ENCODE measurements at places on chromosomes 2 and 18.

DNA sequence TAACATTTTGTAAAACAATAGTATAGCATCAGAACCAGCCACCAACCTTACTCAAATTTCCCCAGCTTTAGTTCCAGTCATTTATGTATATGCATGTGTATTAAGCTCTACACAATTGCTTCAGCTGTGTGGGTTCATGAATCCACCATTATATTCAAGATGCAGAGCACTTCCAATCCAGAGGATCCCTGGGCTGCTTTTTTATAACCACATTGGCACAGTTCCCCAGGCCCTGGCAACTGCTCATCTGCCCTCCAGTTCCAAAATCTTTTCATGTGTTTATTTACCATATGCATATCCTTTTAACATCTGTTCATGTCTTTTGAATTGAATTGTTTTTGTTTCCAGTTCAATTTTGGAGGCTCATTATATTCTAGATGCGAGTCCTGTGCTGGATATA lies 482.9 kb upstream of the HS6ST1 start:
- DNase-seq, result no peak

- DNase-seq, result no peak
These were observed 66.1 kb downstream of the COLEC12 start for GRCh38 chr18:434410-434809.

DNA sequence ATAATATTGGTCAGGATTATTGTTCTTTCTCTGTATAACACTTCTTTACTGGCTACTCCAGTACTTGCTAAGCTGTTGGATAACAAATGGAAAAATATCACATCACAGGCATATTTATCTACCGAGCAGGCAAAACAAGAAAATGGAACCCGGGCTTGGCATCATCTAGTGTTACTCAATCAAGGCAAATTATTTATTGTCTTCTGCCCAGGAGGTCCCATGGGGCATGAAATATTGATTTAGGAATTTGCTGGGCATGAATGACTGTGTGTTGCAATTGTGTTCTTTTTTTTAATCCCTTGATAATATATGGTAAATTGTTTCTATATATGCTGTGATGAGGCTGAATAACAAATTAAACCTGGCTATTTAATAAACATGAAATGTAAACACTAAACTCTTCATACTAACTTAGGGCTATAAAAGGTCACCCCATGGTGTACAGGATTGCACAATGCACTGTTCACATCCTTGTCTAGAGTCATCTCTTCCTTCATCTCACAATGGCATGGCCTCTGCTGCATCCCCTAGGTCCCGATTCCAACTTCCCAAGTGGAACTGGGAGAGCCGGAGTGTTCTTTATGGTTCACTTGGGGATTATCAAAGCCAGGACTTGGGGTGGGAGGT lies 2.2 kb upstream of the PARD3B start:
- DNase-seq, result no peak

DNA sequence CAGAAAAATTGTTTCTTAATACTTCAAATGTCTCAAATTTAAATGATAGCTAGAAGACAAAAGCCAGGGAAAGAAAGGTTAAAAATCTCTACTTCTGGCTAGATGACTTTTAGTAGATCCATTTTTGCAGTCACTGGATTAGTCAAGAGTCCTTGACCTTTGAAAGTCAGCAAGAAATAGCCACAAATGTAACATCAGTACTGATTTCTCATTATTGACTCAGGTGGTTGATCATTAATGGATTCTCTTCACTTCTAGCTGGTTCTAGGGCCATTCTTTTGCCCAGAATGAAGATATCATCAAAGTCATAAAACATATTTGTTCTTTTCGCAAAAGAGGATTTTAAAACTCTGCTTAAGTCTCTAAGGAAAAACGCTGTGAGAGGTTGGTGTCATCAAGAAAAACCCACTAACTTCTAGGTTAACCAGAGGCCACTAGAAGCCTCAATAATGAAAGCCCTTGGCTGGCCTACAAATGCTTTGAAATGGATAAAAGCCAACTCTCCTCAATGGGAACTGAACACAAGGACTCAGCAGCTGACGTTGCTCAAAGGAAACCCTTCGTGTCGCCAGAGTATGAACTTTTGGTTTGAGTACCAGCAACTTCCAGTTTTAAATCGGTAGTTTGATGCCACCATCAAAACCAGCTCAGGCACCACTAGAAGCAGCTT lies 66.3 kb downstream of the IRS1 start:
- DNase-seq, result no peak

DNA sequence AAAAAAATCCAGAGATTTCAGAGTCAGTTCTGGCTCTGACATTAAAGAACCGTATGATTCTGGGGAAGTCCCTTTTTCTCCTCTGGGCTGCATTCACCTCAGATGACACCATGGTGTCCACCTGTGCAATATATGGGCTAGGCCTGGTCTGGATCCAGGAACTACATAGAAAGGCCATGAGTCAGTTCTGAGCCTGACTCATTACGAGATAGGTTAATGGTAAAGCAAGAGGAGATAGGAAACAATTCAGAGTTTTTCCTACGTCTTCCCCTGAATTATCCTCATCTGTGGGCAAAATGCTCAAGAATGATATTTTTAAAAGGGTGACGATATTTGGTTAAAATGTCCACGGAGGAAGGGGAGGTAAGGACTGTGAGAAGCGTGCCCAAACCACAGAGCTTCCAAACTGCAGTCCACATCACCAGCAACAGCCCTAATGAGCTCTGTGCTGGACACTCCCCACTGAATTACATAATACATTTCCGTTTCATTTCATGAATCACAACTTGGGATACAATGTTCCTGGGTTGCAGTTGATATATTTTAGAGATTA lies 180.1 kb upstream of the OSR1 start:
- no peak for DNase-seq

DNA sequence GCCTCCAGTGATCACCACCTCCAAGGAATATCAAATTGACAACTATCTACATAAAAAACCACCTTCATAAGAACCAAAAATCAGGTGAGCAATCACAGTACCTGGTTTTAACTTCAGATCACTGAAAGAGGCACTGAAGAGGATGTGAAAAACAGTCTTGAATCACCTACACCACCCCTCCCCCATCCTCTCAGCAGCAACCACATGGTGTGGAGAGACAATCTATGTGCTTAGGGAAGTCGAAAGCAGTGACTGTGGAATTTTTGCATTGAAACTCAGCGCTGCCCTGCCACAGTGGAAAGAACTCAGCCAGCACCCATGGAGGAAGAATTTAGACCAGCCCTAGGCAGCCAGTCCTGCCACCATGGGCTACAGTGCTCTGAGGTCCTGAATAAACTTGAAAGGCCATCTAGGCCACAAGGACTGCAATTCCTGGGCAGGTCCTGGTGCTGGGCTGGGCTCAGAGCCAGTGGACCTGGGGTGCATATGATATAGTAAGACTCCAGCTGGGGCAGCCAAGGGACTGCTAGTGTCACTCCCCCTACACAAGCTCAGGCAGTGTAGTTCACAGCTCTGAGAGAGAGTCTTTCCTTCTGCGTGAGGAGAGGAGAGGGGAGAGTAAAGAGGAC lies 75.6 kb downstream of the ATL2 start:
- DNase-seq, result peak; percentile 32

- DNase-seq, result no peak
These were observed 768.1 kb downstream of the TMEM182 start for GRCh38 chr2:103529798-103530502.

GRCh38 chr18:39770399-39770798 lies 2184.6 kb upstream of the PIK3C3 start:
- no peak for DNase-seq

DNA sequence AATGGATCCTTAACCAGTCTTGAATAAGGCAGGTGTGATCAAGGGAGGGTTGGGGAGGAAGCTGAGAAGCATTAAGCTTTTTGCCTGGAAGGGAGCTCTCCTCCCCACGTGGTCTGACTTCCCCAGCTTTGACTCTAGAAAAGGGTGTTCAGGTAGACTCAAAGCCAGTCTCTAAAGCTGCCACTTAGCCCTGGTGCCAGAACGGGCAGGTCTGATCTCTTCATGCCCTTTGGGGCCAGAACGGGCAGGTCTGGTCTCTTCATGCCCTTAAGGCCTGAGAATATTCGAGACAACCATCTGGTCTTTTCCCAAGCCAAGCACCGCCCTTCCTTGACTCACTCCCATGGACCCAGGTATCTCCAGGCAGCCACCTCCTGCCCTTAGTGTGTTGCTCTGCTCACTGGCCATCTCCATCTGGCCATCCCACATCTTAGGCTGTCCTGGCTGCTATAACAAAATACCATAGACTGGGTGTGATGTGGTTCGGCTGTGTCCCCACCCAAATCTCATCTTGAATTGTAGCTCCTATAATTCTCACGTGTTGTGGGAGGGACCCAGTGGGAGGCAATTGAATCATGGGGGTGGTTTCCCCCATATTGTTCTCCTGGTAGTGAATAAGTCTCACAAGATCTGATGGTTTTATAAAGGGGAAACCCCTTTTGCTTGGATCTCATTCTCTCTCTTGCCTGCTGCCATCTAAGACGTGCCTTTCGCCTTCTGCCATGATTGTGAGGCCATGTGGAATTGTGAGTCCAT lies 59.4 kb downstream of the SNORC start:
- no peak for DNase-seq

DNA sequence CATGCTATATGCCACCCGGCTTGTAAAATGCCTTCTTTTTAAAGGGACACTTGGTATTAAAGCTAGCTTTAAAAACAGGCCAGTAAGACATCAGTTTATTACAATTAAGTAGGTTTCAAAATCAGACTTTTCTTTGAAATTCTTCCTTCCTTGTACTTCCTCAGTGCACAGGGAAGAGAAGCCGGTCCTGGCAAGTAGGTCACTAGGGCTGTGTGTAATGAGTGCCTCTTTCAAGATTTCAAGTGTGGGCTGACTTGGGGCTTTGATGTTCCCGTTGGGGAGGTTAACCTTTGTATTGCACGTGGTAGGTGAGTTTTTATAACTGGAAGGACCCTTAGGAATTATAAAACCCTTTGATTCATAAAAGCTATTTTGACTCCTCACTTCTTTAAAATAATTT lies 566.4 kb upstream of the ID2 start:
- DNase-seq, result no peak

- DNase-seq, result peak; percentile 9
These were observed 8.6 kb upstream of the ANO7 start for GRCh38 chr2:241179899-241180298.

DNA sequence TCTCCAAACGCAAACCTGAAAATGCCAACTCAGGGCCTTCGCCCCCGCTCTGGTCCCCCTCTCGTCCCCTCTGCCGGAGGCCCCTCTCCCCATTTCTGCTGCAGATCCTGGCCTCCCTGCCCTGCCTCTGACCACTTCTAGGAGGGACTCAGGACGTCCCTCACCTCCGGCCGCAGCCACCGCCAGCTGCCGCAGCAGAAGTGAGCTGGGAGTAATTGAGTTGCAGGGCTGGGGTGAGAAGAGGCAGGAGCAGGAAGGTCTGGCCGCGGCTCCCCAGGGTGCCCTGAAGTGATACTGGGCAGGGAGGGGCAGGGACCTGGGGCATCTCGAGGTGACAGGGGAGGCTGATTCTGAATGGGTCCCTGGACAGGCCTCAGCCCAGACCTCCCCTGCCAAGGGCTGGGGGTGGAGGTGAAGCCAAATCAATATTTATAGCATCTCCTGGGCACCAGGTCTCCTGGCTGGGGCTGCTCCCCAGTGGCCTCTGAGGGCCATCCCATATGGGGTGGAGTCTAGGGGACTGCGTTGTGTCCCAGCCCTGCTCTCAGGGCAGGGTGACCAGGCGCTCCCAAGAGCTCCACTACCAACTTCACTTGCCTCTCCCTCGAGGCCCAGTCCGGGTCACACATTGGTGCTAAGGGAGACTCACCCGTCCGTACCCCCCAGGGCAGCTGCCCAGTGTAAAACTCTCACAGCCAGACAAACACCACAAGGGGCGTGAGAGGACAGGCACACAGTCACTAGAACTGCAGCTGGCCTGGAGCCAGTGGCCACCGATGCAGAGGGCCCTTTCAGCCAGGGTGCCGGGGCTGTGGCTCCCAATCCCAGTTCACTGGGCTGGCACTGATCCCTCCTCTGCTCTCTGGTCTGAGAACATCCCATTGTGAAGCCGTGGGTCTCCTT lies 33.0 kb downstream of the KCNIP3 start:
- no peak for DNase-seq

DNA sequence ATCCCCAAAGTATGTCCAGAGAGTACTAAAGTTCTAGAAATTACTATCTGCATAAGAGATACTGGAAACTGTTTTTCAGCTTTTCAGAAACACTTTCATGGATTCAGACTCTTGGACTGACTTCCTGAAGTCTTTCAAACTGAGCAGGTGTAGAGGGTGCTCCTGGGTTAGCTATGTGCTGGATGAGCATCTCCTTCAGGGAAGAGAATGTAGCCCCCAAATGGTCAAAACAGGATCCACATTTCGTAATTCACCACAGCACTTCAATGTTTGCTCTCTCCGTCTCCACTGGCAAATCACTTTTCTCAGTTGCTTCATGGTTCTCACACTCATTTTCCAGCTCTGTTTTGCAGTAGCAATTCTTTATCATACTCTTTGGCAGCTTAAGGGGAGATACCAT lies 23.2 kb upstream of the SATB2 start:
- no peak for DNase-seq

DNA sequence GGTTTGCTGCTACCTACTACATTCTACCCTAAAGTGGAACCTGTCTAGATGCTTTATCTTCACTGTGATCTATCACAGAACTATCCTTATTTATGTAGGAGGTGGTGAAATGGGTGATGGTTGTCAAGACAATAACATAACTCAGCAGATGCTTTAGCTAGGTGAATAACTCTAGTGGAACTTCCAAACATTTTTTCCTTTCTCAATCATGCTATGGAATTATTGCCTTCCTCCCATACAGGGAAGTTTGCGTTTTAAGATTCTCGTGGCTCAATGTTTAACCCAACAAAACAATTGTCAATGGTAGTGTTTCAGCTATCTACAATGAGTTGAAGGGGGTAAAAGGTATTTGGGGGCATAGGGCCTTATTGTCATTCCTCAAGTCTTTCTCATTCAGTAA lies 82.6 kb upstream of the GLI2 start:
- DNase-seq, result no peak

DNA sequence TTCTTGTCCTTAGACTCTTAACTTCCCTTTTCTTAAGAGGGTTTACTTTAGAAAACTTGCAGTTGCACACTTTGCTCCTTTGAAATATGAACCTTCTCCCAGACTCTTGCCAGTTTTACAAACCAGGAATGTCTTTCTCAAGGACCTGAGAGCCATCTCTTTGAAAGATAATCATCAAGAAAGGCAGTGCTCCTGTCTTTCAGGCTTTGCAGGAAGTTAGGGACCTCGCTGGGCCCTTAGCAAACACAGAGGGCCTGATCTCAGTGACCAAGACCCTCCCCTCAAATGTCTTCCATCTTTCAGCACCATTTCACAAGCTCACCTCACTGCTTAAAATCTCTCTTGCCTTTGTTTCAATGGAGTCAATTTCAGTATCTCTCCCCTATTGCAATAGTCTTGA lies 32.0 kb upstream of the NYAP2 start:
- no peak for DNase-seq

GRCh38 chr2:110858135-110858725 lies 125.9 kb downstream of the ACOXL start:
- peak; percentile 35 for DNase-seq

DNA sequence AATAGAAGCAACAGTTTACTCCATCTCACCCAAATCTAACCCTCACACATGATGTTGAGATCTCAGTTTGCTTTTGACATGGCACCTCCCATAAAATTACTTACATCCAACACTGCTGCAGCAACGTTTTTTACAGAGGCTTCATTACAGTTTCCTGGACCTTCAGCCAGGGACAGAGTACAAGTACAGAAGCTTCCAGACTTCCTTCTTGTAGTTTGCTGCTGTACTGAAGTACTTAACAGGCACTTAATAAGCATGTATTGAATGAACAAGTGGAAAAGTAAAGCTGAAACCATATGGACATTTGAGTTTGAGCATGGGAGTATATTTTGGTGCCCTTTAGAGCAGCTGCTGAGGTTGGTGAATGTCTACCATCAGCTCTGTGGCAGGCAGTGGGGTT lies 514.2 kb downstream of the PTPRM start:
- DNase-seq, result no peak

Measured in stimulated activated CD4-positive, alpha-beta T cell treated with anti-CD3 and anti-CD28 coated beads, Interleukin-12 subunit alpha, Interleukin-12 subunit beta, amount 100 ng/mL, for 48 hours (primary cell).